ENCODE measurements at places on chromosomes 5 and 9.

DNA sequence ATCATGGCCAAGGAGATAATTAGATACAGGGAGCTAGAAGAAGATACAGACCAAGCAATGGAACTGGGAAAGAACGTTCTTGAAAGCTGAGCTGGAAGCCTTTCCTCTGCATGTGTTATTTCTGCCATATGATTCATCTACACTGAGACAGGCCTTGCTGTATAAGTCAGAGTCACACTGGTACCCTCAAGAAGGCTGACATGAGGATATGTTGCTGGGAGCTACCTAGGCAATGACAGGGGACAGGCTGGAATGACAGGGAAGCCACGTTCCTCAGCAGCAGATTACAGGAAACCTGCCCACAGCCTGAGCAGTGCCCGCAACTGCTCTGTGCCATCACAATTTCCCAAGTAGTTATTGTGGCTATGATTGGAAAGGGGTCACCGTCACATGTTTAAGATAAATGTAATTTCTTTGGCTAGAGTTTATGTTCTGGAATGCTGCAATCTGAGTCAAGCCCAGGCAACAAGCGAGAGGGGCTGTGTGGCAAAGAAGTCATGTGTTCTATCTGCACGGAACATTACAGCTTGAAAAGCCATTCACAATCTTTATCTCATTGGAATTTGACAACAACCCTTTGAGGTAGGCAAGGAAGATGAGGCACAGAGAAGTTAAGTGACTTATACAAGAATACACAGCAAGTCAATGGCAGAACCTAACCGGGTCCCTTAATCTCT, 108.2 kb downstream of the TTLL11 start:
- DNase-seq, result no peak

DNA sequence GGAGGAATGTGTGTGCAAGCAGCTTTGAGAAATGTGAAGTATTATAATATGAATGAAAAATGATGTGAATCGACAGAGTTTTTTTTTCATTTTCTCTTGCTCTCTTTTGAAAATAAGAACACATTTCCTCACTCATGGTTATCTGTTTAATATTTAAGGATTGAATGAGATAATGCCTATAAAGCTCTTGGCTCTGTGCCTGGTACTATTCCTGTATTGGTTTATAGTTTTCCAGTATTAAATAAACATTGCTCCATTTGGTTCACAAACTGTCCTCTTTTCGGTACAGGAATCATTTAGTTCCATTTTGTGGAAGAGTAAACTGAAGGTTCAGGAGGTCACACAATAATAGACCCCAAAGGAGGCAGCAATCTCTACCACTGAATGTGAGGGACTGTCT, 1185.5 kb upstream of the WWC1 start:
- no peak for DNase-seq

DNA sequence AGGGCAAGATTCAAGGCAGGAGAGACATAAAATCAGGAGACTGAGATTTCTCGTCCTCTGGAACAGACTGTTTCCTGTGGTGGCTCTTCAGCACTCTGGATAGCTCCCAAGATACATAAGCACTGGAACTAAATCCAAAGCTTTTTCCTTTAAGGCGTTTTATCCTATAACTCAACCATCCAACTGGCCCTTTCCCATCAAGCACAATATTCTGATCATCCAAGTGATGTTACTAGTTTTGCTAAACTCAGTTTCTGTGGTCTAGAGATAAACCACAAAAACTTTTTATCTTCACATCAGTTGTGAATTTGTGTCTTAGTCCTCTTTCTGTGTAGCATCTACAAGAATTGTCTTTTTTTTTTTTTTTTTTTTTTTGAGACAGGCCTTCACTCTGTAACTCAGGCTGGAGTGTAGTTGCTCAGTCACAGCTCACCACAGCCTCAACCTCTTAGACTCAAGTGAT, 299.4 kb downstream of the COX7C start:
- no peak for DNase-seq

DNA sequence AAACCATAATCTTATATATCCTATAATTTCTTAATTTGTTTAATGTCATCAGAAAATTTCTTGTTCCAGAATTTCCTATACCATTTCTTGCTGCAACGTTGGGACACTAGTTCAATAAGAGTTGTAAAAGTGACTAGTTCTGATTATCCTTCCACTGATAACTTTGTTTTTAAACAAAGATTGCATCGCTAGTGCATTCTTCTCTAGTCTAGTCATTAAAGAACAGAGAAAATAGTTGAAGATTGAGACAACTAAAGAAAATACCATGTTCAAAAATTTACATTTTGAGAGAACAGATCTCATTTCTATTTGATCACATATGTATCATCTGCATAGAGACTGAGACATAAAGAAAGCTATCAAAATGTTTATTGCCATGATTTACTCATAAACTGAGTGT, 1888.2 kb downstream of the EFNA5 start:
- no peak for DNase-seq

- DNase-seq, result no peak
These were observed 219.5 kb upstream of the RASA1 start for GRCh38 chr5:87048156-87048555.

DNA sequence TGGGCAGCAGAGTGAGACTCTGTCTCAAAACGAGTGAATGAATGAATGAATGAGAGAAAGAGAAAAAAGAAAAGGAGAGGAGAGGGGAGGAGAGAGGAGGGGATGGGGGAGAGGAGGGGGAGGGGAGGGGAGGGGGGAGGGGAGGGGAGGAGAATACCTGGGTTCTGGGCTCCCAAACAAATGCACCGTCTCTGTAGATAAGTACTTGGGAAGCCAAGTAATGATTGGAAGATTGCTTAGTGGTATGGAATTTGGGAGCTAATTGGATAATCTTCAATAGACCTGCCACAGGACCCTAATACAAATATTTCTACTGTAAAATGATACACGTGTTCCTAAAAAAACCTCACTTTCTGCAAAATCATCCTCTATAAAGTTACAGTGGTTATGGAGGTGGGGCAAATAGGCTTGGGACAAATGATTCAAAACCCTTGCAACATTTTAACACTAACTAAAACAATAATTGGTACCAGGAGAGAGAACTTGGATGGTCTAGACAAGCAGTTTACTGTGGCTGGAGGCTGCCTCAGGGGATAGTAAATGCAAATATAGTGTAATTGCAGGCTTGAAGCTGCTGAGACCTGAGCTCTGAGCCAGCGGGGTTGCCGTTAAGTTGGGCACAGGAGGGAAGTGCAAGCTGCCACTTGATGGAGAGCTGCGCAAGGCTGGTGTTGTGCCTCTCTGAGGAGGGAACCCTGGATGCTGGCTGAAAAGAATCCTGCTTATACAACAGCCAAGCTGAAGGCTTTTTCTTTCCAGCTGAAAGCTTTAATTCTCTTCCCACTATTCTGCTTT, 3.5 kb downstream of the HEMGN start:
- DNase-seq, result no peak

DNA sequence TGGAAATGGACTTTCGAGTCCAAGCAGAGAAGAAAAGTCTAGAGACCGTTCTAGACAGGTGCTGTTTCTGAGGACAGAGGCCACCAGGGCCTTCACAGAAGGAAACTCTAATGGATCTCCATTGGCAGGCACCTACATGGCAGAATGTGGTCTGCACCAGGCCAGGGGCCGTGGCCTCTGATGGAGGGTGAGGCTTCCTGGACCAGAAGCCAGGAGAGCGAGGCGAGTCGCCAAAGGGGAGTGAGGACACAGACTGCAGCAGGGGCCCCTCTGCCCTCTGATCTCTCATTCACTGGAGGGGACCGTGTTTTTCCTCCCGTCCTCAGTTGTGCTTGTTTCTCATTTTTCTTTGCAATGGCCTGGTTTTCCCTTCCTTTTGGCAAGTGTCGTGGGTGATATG, 41.1 kb downstream of the ALG2 start:
- DNase-seq, result no peak

DNA sequence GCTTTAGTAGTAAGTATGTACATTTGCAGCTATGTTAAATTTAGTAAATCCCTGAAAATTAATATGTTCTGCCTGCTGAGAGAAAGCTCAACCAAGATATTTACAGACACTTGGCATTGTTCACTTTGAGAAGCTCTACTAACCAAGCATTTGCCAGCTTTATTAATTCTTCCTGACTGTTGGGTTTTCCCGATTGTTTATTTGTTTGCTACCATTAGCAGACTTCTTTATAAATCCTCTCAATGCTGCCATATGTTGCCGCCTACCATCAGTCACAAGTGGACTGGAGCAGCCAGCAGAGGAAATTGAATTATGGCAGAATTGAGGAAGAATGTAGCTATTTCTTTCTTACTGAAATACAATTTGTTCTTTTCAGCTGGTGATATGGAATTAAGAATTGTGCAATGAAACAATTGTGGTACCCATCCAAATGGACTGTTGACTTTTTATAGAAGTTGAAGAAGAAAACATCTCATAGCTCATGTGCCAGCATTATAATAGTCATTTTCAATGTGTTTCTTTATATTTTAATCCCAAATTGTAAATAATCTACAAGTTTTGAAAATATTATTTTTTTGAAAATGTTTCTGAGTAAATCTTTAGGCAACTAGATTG, 588.7 kb upstream of the CDH6 start:
- no peak for DNase-seq

- no peak for DNase-seq
These were observed 23.7 kb downstream of the SLC6A7 start for GRCh38 chr5:150213530-150213929.

- DNase-seq, result no peak
These were observed 169.6 kb upstream of the TBC1D2 start for GRCh38 chr9:98425079-98425478.
